Fibroblast of gingiva (primary cell): ENCODE measurements at places on chromosomes 1 and 21.

DNA sequence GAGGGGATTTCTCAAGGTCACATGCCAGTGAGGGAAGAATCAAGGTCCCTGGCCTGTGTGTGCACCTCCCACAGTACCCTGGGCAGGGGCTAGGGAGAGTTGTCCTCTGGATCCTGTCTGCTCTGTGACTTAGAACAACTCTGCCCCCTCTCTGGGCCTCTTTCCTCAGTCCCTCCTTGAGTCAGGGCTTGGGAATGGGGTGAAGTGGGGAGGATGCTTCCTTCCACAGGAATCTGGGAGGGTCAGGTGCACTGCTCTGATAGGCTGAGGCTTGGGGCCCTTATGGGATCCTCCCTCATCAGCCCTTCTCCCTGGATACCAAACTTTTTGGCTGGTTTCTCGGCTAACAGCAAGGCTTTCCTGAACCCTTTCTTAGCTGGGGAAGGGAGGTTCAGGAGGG is 2.5 kb downstream of the TRNP1 start:
- DNase-seq = peak; percentile 52

DNA sequence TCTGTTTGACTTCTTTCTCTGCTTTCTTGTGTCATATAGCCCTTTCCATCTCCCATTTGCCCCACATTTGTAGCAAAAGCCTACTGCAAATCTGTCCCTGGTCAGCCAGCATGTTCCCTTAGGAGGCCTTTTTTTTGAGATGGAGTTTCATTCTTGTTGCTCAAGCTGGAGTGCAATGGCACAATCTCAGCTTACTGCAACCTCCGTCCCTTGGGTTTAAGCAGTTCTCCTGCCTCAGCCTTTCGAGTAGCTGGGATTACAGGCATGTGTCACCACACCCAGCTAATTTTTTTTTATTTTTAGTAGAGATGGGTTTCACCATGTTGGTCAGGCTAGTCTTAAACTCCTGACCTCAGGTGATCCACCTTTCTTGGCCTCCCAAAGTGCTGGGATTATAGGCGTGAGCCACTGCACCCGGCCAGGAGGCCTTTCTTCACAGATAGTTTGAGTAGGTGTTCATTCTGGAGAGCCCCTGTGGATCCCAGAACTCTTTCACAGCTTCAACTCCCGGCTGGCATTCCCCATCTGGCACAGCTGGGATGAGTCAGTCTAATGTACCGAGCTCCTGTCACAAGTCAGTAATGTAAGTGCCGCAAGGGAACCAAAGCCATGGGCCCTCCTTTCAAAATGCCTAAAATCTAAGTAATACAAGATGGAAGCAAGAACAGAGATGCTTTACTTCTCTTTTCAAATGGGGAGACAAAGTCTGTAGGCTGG is 9.4 kb upstream of the NHLH1 start:
- DNase-seq = peak; percentile 69

- DNase-seq = no peak
Measured at GRCh38 chr1:178500091-178500770, 3.5 kb upstream of the CLEC20A start.

DNA sequence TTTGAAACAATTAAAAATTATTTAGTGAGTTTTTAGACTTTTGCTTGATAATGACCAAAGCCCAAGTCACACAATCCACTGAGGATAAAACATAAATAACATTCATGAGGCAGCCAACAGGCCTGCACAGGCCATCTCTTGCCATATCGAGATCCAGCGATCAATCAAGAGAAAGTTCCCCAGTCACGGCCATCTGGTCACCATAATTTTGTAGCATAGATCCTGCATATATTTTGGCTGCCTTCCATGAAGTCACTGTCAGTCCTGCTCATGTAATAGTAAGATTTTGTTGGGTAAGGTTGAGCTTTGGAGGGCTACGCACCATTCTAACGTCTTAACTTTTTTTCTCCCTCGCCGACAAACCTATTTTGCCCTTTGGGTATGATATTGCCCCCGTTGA is 17.5 kb downstream of the KPNA6 start:
- no peak for DNase-seq

DNA sequence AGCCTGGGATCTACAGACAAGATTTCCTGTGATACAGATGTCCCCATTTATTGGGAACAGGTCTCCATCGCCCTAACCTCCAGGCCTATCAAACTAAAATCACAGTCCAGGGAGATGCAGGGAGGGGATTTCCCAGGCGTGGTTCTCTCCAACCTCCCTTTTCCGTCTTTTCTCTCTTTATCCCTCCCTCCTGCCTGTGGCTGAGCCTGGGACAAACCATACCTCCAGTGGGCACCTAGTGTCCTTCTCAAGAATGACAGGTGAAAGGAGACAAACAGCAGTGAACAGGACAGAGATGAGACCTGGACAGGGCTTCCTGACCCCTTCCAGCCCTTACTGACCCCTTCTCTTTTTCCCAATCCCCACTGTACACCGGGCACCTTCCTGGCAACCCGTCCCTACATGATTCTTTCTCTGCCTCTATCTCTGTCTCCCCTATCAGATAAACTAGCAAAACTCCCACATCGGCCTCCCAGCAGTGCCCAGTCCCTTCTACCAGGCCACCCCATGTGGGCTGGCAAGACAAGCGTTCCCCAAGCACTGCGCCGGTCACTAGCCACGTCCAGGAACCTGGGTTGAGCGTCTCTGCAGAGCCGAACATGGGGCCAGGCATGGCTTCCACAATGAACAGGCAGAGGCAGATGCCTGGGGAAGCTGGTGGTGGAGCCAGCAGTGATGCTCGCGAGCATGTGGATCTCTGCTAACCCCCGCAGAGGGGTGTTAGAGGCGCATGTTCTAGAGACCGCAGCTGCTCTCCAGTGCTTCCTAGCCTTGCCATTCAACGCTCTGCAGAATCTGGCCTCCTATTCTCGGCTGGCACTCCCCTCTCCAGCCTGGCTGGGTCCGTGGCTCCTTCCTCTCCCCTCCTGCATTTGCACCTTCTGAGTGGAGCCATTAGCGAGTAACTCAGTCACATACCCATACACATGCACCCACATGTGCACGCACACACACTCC is 54.7 kb downstream of the ELK4 start:
- DNase-seq = no peak
